ENCODE measurements at places on chromosomes 11 and 22.

GRCh38 chr22:18119409-18120110 lies 9.0 kb downstream of the TUBA8 start:
- DNase-seq = no peak

GRCh38 chr11:92152245-92152644 lies 72.4 kb upstream of the FAT3 start:
- no peak for DNase-seq

DNA sequence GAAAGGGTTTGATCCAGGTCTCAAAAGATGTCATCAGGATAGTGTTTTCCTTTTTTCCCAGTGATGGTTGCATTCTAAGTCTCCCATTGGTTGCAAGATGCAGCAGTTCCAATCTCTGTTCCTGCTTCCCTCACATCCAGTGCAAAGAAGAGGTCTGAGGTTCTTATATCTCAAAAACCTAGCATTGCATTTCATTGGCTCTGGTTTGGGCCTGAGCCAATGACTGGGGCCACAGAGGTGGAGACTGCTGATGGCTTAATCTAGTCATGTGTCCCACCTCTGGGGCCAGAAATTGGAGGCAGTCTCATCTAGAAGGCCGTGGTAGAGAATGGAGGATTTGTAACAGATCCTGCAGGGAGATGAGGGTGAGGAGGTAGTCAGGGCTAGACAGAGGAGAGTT lies 13.2 kb upstream of the MICAL2 start:
- DNase-seq = no peak

DNA sequence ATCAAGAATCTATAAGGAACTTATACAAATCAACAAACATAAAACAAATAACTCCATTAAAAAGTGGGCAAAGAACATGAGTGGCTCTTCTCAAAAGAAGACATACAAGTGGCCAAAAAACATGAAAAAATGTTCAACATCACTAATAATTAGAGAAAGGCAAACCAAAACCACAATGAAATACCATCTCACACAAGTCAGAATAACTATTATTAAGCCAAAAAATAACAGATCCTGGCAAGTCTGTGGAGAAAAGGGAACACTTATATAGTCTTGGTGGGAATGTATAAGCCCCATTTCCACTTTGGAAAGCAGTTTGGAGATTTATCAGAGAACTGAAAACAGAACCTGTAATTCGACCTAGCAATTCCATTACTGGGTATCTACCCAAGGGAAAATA lies 921.0 kb downstream of the KCNA4 start:
- no peak for DNase-seq
